ENCODE measurements at places on chromosomes 7 and 10. TPM values are rescaled to one million over a fixed set of nuclear protein-coding genes. Genes with fewer than 3 reads are reported as not detected.

GRCh38 chr10:93703066-93703465, 674 bp upstream of the FRA10AC1 start:
- no peaks in the 10 kb centered on the region for H3K27me3 ChIP-seq
- peaks cover 8% of the 10 kb centered on the region for H3K36me3 ChIP-seq
- DNase-seq = peak; percentile 11
- no peak overlapping the region for H3K4me3 ChIP-seq

- no peak for DNase-seq
- H3K27ac ChIP-seq = no peak overlapping the region
- H3K4me1 ChIP-seq = no peaks in the 10 kb centered on the region
- peaks cover 11% of the 10 kb centered on the region for H3K36me3 ChIP-seq
- no peak overlapping the region for H3K4me3 ChIP-seq
These were observed 181.2 kb upstream of the NOBOX start for GRCh38 chr7:144584726-144585125.

- no peaks in the 10 kb centered on the region for H3K36me3 ChIP-seq
- H3K4me1 ChIP-seq = peaks cover 3% of the 10 kb centered on the region
- H3K27me3 ChIP-seq = peaks cover 2% of the 10 kb centered on the region
These were observed 49.7 kb downstream of the TMEM178B start for GRCh38 chr7:141123522-141123921.

Gene SLC13A1
- total RNA-seq = not detected

DNA sequence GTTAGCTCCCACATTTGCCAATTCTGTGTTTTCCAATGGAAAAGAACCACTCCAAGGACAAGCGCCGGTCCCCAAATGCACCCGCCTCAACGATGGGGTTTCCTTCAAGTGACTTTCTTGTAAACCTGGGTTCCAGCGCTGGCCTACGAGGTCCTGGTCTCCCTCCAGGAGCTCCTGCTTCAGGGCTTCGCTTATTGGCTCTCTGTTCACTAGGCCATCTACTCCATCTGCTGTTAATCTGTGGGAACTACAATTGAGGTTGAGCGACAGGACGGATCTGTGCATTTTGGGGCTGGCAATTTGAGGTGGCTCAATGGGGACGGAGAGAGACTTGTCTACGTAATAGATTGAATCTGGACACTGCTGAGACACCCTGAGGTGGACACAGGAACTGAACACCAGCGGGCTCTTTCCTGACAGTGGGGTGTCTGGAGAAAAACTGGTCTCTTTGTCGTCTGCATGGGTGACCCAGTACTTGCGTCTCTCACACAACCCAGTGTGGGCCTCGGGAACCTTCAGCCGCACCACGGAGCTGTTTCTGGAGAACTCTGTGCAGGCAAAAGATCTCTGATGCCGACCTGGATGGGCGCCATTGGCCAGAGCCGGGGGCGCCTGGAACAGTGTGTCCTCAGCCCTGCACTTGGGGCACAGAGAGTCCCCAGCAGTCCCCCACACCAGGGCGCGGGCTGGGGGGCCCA, 115.9 kb upstream of the ADAM12 start:
- H3K4me3 ChIP-seq = peak overlapping the region; percentile 3
- no peak overlapping the region for H3K27ac ChIP-seq
- DNase-seq = no peak
- H3K4me1 ChIP-seq = no peaks in the 10 kb centered on the region
- H3K36me3 ChIP-seq = no peaks in the 10 kb centered on the region

- H3K27me3 ChIP-seq = no peaks in the 10 kb centered on the region
- no peak overlapping the region for H3K27ac ChIP-seq
- no peaks in the 10 kb centered on the region for H3K36me3 ChIP-seq
- no peak for DNase-seq
- H3K4me1 ChIP-seq = no peaks in the 10 kb centered on the region
These were observed 349.7 kb upstream of the NRP1 start for GRCh38 chr10:33684211-33684611.

Gene GIMAP7
- 42.5 TPM for total RNA-seq

- no peak overlapping the region for H3K27ac ChIP-seq
- H3K27me3 ChIP-seq = peaks cover 13% of the 10 kb centered on the region
- H3K4me1 ChIP-seq = peaks cover 6% of the 10 kb centered on the region
- no peak overlapping the region for H3K4me3 ChIP-seq
These were observed 155.6 kb upstream of the YAE1 start for GRCh38 chr7:39410582-39410981.

DNA sequence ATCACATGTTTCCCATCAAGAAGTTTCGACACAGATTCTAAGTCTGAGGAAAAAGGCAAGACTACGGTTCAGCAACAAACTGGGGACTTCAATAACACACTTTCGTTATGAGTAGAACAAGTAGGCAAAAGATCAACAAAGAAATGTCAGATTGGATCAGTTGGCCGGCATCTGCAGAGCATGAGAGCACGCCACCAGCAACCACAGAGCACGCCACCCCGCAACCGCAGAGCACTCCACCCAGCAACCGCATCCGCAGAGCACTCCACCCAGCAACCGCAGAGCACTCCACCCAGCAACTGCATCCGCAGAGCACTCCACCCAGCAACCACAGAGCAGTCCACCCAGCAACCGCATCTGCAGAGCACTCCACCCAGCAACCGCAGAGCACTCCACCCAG, 89.7 kb upstream of the FAM20C start:
- H3K27me3 ChIP-seq = peaks cover 4% of the 10 kb centered on the region
- H3K36me3 ChIP-seq = peaks cover 2% of the 10 kb centered on the region
- no peak overlapping the region for H3K27ac ChIP-seq
- peaks cover 12% of the 10 kb centered on the region for H3K4me1 ChIP-seq
- no peak overlapping the region for H3K4me3 ChIP-seq

DNA sequence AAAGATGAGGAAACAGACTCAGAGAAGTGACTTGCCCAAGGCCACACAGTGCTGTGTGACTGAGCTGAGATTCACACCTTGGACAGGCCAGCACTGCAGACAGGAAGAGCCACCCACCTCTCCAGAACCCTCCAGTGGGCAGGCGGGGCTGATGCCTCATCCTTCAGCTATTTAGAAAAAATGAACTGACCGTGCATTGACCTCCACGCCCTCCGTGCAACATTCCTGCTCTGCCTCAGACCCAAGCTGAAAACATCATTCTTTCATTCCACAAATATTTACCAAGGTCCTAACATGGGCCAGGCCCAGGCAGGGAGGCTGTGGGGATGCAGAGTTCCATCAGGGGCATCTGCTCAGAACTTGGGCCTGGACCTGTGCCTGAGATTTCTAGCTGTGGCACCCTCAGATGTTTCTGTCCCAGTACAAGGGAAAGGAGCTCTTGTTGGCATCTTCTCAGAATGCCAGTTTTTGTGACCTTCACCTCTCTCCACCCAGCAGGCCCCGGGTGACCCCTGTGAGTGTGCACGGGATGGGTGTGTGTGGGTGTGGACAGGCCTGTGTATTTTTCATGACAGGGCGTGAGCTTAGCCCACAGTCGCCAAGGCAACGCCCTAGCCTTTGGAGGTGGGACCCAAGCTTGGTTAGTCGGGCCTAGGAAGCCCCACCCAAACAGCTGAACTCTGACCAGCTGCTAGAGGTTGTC, 6.5 kb downstream of the VSIR start:
- peaks cover 51% of the 10 kb centered on the region for H3K36me3 ChIP-seq
- peak; percentile 65 for DNase-seq
- H3K27ac ChIP-seq = peak overlapping the region; percentile 96

GRCh38 chr7:105521717-105522463, at the start of gene PUS7:
Gene PUS7, minus strand, starts transcription at chr7:105522271. Its CDS starts 13,759 bp downstream, at chr7:105508512.
- DNase-seq = peak; percentile 90
- H3K4me3 ChIP-seq = peak within 1 kb of the TSS; percentile 95
- H3K4me1 ChIP-seq = peaks cover 17% of the 10 kb centered on the region
- no peaks in the 10 kb centered on the region for H3K27me3 ChIP-seq

- DNase-seq = peak; percentile 52
- H3K27me3 ChIP-seq = no peaks in the 10 kb centered on the region
- no peak overlapping the region for H3K4me3 ChIP-seq
- no peak overlapping the region for H3K27ac ChIP-seq
- no peaks in the 10 kb centered on the region for H3K36me3 ChIP-seq
These were observed 33.1 kb upstream of the CROT start for GRCh38 chr7:87312215-87312865.

- H3K27me3 ChIP-seq = peaks cover 9% of the 10 kb centered on the region
- no peak for DNase-seq
- H3K36me3 ChIP-seq = no peaks in the 10 kb centered on the region
- no peak overlapping the region for H3K4me3 ChIP-seq
These were observed 16.9 kb upstream of the AKR1E2 start for GRCh38 chr10:4809156-4809555.

DNA sequence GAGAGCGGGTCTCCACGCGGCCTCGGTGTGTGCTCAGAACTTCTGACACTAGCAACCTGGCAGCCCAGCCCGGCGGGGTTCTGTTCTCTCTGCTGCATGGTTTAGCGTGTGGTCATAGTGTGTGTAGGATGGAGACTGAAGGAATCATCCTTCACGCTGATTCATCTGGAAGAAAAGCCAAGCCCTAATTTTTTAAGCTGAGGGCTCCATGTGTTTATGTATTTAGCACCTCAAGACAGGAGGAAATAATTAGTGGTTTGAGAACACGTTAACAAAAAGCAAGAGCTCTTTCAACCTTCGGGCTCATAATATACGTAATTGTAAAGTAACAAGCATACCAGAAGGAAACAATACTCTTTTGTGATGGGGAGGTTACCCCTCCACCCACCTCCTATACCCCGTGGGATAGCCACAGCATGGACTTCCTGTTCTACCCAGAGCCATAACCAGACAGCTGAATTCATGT, 504.6 kb upstream of the MKI67 start:
- no peaks in the 10 kb centered on the region for H3K36me3 ChIP-seq
- DNase-seq = no peak
- H3K27ac ChIP-seq = no peak overlapping the region
- no peaks in the 10 kb centered on the region for H3K4me1 ChIP-seq

Gene DENND2A
- not detected for total RNA-seq

GRCh38 chr7:54859066-54859465, 100.1 kb upstream of the SEC61G start:
- H3K27ac ChIP-seq = no peak overlapping the region
- H3K4me3 ChIP-seq = no peak overlapping the region
- DNase-seq = no peak
- no peaks in the 10 kb centered on the region for H3K36me3 ChIP-seq

GRCh38 chr10:88467835-88468485, 115.2 kb downstream of the RNLS start:
- no peaks in the 10 kb centered on the region for H3K36me3 ChIP-seq

GRCh38 chr7:51452694-51453093, 136.1 kb upstream of the COBL start:
- no peak overlapping the region for H3K4me3 ChIP-seq
- no peaks in the 10 kb centered on the region for H3K36me3 ChIP-seq
- H3K4me1 ChIP-seq = no peaks in the 10 kb centered on the region
- no peak for DNase-seq

GRCh38 chr10:129184196-129184595, 282.8 kb upstream of the MGMT start:
- no peaks in the 10 kb centered on the region for H3K4me1 ChIP-seq
- H3K27me3 ChIP-seq = no peaks in the 10 kb centered on the region
- H3K27ac ChIP-seq = no peak overlapping the region
- no peak overlapping the region for H3K4me3 ChIP-seq

DNA sequence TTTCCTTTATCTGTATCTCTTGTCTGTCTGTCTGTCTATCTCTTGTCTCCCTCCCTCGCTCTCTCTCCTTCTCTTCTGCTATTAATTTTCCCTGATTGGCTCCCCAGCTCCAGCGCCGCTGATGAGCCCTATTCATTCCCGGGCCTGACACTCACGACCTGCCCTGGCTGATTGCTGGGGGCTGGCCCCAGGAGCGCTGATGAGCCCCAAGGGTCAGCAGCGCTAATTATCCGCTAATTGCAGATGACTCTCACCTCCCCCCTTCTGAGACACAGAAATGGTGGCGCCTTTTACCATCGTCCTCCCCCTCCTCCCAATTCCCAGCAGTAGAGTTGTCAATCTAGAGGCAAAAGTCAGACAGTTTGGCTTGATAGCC, 1.3 kb upstream of the GBX1 start:
- peaks cover 43% of the 10 kb centered on the region for H3K27me3 ChIP-seq
- no peak overlapping the region for H3K27ac ChIP-seq
- H3K4me3 ChIP-seq = no peak overlapping the region
- H3K4me1 ChIP-seq = peaks cover 11% of the 10 kb centered on the region
- no peaks in the 10 kb centered on the region for H3K36me3 ChIP-seq
